A549 treated with RU486 at 1 μM for 4 hours (cell line): ENCODE measurements at places on chromosomes 11 and 22. TPM values are rescaled to one million over a fixed set of nuclear protein-coding genes. Genes with fewer than 3 reads are reported as not detected.

PLAAT2 gene
- 0.23 to 0.27 TPM in 2 of 5 replicates, not detected in the others for total RNA-seq

CARD18 gene
- total RNA-seq: not detected in 5 replicates

TMEM126A gene
- 41.4 to 57.8 TPM (median 56.3 TPM) in 5 replicates for total RNA-seq

MMP27 gene
- not detected in 5 replicates for total RNA-seq

MS4A6E gene
- total RNA-seq: not detected in 5 replicates

SCT gene
- not detected in 5 replicates for total RNA-seq

SPDYC gene
- not detected in 5 replicates for total RNA-seq

C11orf98 gene
- 130 to 179 TPM (median 143 TPM) in 5 replicates for total RNA-seq

APOL4 gene
- total RNA-seq: not detected in 5 replicates

SPTBN2 gene
- total RNA-seq: 8.0 to 12.0 TPM (median 11.0 TPM) in 5 replicates
